ENCODE measurements at places on chromosomes 6 and 20.

DNA sequence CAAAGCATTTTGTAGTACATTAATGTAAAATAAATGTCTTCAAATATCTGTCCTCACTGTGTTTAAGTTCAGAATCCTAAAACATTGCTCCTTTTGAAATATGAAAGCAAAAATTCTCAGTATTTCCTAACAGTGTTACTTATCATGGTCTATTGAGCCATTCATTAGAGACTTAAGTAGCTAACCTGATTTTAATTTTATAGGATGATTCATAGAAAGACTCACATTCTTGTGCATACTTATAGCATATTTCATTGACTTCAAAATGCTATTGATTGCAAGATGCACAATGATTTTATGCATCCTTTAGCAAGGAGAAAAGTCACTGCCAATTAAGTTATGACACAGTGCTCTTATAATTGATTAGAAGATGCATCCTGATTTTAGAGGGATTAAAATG lies 85.7 kb downstream of the HIVEP1 start:
- no peaks in the 10 kb centered on the region for H3K4me1 ChIP-seq
- no peaks in the 10 kb centered on the region for H3K27me3 ChIP-seq
- H3K36me3 ChIP-seq = no peaks in the 10 kb centered on the region
- DNase-seq = no peak
- no peak overlapping the region for H3K4me3 ChIP-seq
- H3K27ac ChIP-seq = no peak overlapping the region

DNA sequence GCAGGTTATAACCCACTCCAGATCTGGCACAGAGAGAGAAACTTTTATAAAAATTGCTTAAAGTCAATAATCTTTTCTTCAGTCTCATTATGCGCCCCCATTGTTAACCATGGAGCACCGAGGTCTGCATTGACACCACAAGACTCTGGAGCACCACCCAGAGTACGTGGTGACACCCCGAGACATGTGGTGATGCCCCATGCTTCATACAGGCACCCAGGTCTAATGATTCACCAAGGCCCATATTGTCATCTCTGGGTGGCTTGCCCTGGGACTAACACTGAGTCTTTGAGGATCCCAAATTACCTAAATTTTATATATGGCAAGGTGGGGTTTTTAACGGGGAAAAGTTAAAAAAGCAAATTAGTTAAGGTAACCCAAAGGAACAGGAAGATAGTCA lies 31.1 kb downstream of the CD109 start:
- DNase-seq = no peak
- H3K4me3 ChIP-seq = no peak overlapping the region
- H3K4me1 ChIP-seq = no peaks in the 10 kb centered on the region
- no peak overlapping the region for H3K27ac ChIP-seq
- no peaks in the 10 kb centered on the region for H3K36me3 ChIP-seq

- no peaks in the 10 kb centered on the region for H3K27me3 ChIP-seq
- no peak overlapping the region for H3K27ac ChIP-seq
- H3K4me1 ChIP-seq = peaks cover 8% of the 10 kb centered on the region
- no peak for DNase-seq
- no peak overlapping the region for H3K4me3 ChIP-seq
- no peaks in the 10 kb centered on the region for H3K36me3 ChIP-seq
These were observed 13.7 kb upstream of the PRDM13 start for GRCh38 chr6:99592900-99593299.

- no peak for DNase-seq
- H3K27ac ChIP-seq = no peak overlapping the region
- H3K36me3 ChIP-seq = no peaks in the 10 kb centered on the region
- no peak overlapping the region for H3K4me3 ChIP-seq
- H3K27me3 ChIP-seq = no peaks in the 10 kb centered on the region
- no peaks in the 10 kb centered on the region for H3K4me1 ChIP-seq
These were observed 8.7 kb downstream of the CCDC170 start for GRCh38 chr6:151502499-151502898.

DNA sequence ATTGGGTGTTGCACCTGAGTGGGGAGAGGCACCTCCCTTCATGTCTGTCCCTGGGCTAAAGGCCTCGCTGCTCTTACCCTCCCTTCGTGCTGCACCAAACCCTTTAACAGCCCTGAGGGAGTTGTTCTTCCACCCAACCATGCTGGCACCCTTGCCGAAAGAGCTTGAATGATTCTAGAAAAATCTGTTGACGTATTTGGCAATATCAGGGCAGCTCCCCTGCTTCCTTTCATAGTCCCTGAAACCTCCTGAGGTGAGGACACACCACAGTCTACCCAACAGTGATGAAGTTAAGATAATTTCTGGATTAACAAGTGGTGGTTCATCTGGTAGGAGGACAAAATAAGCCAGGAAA lies 15.3 kb downstream of the CD83 start:
- H3K4me3 ChIP-seq = no peak overlapping the region
- DNase-seq = no peak
- H3K36me3 ChIP-seq = no peaks in the 10 kb centered on the region
- H3K4me1 ChIP-seq = no peaks in the 10 kb centered on the region
- no peaks in the 10 kb centered on the region for H3K27me3 ChIP-seq

- H3K4me1 ChIP-seq = peaks cover 7% of the 10 kb centered on the region
- no peak overlapping the region for H3K4me3 ChIP-seq
- no peak for DNase-seq
- no peaks in the 10 kb centered on the region for H3K36me3 ChIP-seq
These were observed 76.3 kb downstream of the FARS2 start for GRCh38 chr6:5337573-5337972.

DNA sequence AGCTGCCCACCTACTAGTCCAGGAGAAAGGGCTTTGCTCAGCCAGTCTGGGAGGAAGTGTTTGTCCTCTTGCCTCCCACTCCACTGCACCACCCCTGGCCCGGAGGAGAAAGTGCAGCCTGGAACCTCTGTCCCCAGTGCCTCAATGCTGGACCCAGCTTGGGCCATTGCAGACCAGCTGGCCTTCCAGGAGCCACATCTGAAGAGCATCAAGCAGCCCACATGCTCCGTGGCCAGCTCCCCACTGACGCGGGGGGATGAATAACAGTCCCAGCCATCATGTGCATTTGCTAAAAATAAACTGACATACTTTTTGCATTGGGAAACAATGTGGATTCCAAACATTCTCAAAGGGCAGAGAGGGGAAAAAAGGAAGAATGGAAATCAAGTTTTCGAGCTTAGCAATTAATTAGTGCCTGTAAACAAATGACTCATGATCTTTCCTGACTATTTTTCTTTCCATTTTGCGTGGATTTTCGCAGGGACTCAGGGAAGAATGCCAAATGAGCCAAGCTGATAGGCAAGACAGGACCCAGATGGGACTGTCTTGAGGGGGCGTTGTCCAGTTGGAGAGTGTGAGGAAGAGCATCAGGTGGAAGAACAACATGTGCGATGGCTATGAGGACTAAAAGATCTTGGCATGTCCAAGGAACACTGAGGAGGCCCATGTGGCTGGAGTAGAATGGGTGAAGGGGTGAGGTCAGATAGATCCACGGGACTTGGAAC lies 34.1 kb downstream of the CEBPB start:
- H3K27me3 ChIP-seq = no peaks in the 10 kb centered on the region
- DNase-seq = no peak

DNA sequence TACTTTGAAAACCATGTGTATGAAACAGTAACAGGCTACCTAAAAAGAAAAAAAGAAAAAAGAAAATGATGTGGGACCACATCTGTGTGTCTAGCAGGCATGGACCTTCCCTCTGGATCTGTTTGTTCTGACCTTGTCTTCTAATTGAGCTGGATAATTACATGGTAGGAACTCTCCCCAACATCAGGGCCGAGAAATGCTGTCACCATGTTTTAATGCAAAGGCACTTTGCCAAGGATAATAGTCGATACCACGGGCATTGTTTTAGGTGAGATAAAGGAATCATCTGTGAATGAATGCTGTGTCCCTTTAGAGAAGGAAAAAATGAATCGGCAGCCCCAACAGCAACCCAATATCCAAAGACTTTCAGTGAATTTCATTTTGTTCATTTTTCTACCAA lies 149.1 kb downstream of the ZDHHC14 start:
- H3K27me3 ChIP-seq = no peaks in the 10 kb centered on the region
- DNase-seq = no peak
- H3K4me1 ChIP-seq = no peaks in the 10 kb centered on the region
- no peaks in the 10 kb centered on the region for H3K36me3 ChIP-seq
- no peak overlapping the region for H3K4me3 ChIP-seq

GRCh38 chr6:91681296-91681695 lies 1094.4 kb upstream of the MAP3K7 start:
- no peaks in the 10 kb centered on the region for H3K36me3 ChIP-seq
- no peaks in the 10 kb centered on the region for H3K27me3 ChIP-seq
- H3K27ac ChIP-seq = no peak overlapping the region
- no peak for DNase-seq

- H3K4me1 ChIP-seq = peaks cover 4% of the 10 kb centered on the region
- no peaks in the 10 kb centered on the region for H3K27me3 ChIP-seq
- H3K27ac ChIP-seq = no peak overlapping the region
These were observed 60.6 kb downstream of the ZNF831 start for GRCh38 chr20:59224236-59224635.

DNA sequence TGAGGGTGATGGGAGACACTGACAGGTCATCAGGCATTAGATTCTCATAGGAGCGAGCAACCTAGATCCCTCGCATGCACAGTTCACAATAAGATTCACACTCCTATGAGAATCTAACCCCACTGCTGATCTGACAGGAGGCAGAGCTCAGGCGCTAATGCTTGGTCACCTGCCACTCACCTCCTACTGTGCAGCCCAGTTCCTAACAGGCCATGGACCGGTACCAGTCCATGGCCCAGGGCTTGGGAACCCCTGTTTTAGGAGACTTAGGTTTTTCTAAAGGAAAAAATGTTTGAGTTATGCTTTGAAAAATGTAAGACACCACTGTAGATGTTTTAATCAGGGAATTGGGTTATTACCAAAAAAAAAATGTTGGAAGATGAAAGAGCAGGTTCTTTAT lies 6.7 kb downstream of the HLA-E start:
- peaks cover 4% of the 10 kb centered on the region for H3K36me3 ChIP-seq

- H3K27ac ChIP-seq = no peak overlapping the region
- no peak overlapping the region for H3K4me3 ChIP-seq
- no peak for DNase-seq
- no peaks in the 10 kb centered on the region for H3K36me3 ChIP-seq
- no peaks in the 10 kb centered on the region for H3K27me3 ChIP-seq
These were observed 16.3 kb upstream of the VEGFA start for GRCh38 chr6:43753570-43754183.

- no peaks in the 10 kb centered on the region for H3K36me3 ChIP-seq
- H3K4me1 ChIP-seq = no peaks in the 10 kb centered on the region
- no peak overlapping the region for H3K4me3 ChIP-seq
- no peaks in the 10 kb centered on the region for H3K27me3 ChIP-seq
These were observed 297.9 kb downstream of the BMP7 start for GRCh38 chr20:56968376-56969048.

DNA sequence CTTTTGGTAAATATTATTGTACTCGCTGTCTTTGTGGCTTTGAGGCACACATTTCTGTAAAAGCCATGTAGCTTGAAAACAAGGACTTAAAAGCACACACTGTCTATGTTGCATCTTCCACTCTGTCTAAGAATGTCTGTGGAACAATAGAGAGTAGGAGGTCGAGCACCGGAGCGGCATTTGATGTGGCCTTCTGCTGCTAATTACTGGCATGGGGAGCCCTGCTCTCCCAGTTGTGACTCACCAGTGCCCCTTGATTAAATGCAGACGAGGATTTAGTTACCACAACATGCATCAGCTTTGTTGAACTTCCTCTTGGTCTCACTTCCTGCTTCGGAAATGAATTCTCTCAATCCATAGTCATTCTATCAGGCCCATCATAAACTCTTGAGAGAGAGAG lies 680.7 kb upstream of the SLC35B3 start:
- no peaks in the 10 kb centered on the region for H3K36me3 ChIP-seq
- H3K27me3 ChIP-seq = no peaks in the 10 kb centered on the region
- no peak for DNase-seq

GRCh38 chr6:147468634-147469033 lies 39.9 kb upstream of the SAMD5 start:
- no peak overlapping the region for H3K4me3 ChIP-seq
- H3K27me3 ChIP-seq = no peaks in the 10 kb centered on the region
- no peak overlapping the region for H3K27ac ChIP-seq
- H3K36me3 ChIP-seq = no peaks in the 10 kb centered on the region
- no peak for DNase-seq
- H3K4me1 ChIP-seq = no peaks in the 10 kb centered on the region

DNA sequence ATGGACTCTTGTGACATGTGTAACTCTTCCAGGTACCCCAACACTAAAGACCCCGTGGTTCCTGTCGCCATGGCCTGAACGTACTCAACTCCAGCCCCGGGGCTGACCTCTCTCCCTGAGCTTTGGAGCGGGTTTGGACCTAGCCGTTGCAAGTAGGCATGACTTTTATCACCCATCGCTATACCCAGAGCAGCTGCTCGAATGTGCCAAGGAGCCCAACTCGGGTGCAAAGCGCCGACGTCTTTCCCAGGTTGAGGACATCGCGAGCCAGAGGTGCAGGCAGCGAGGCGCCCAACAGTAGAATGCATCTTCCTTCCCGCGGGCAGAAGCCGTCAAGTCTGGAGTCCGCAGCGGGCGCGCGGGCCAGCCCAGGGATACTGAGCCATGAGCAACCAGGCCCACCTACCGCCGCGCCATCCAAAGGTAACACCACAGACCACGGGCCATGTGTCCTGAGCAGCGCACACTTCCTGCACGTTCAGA lies 5.7 kb upstream of the LAMP5 start:
- no peak overlapping the region for H3K4me3 ChIP-seq
- no peaks in the 10 kb centered on the region for H3K36me3 ChIP-seq
- no peaks in the 10 kb centered on the region for H3K4me1 ChIP-seq
- no peak for DNase-seq
- no peak overlapping the region for H3K27ac ChIP-seq
- no peaks in the 10 kb centered on the region for H3K27me3 ChIP-seq

- H3K27ac ChIP-seq = no peak overlapping the region
- H3K4me3 ChIP-seq = no peak overlapping the region
- no peaks in the 10 kb centered on the region for H3K36me3 ChIP-seq
- DNase-seq = no peak
- no peaks in the 10 kb centered on the region for H3K27me3 ChIP-seq
These were observed 13.6 kb downstream of the GLYATL3 start for GRCh38 chr6:49513153-49513989.

GRCh38 chr6:156776840-156777576 lies at the start of gene ARID1B:
Gene ARID1B (plus strand): TSS chr6:156777378. CDS start chr6:156777681, 303 bp downstream.
- H3K4me3 ChIP-seq = peak within 1 kb of the TSS; percentile 79
- H3K36me3 ChIP-seq = no peaks in the 10 kb centered on the region
- peak within 1 kb of the TSS; percentile 95 for H3K27ac ChIP-seq
- peak; percentile 93 for DNase-seq

GRCh38 chr6:15230827-15231226 lies 15.0 kb upstream of the JARID2 start:
- no peak overlapping the region for H3K27ac ChIP-seq
- H3K4me1 ChIP-seq = no peaks in the 10 kb centered on the region
- no peaks in the 10 kb centered on the region for H3K27me3 ChIP-seq
- H3K36me3 ChIP-seq = no peaks in the 10 kb centered on the region

GRCh38 chr20:51811042-51811355 lies 8.7 kb upstream of the SALL4 start:
- no peaks in the 10 kb centered on the region for H3K4me1 ChIP-seq
- no peak overlapping the region for H3K27ac ChIP-seq
- no peaks in the 10 kb centered on the region for H3K36me3 ChIP-seq
- no peaks in the 10 kb centered on the region for H3K27me3 ChIP-seq
- no peak for DNase-seq
- no peak overlapping the region for H3K4me3 ChIP-seq
